ENCODE measurements at places on chromosomes 4 and X. TPM values are rescaled to one million over a fixed set of nuclear protein-coding genes. Genes with fewer than 3 reads are reported as not detected.

DNA sequence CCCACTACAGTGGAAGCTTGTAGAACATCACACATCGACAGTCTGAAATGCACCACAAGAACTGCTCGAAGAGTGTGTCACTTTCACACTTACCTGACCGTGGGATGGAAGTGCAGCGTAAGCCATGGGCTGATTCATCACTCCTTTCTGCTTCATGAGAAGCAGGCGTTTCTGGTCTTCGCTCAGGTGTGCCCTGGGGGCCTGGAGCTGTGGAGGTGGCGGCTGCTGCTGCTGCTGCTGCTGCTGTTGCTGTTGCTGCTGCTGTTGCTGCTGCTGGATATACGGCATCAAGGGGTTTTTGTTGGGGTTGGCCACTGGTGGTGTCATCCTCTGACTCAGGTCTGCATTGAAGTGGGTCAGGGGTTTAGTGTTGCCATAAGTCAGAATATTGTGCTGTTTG is 223.6 kb downstream of the MGST2 start:
- H3K27ac ChIP-seq, result no peak overlapping the region
- no peak overlapping the region for H3K4me3 ChIP-seq
- H3K36me3 ChIP-seq, result no peaks in the 10 kb centered on the region
- H3K27me3 ChIP-seq, result no peaks in the 10 kb centered on the region
- no peak for DNase-seq

- no peaks in the 10 kb centered on the region for H3K36me3 ChIP-seq
- no peak for DNase-seq
- H3K4me1 ChIP-seq, result no peaks in the 10 kb centered on the region
- no peak overlapping the region for H3K4me3 ChIP-seq
These were observed 29.1 kb downstream of the TTC29 start for GRCh38 chr4:146916479-146917076.

- DNase-seq, result no peak
- H3K27ac ChIP-seq, result no peak overlapping the region
- no peaks in the 10 kb centered on the region for H3K27me3 ChIP-seq
These were observed 566.2 kb downstream of the DACH2 start for GRCh38 chrX:86714441-86714840.

GRCh38 chr4:13348216-13348615 is 135.9 kb downstream of the RAB28 start:
- H3K27ac ChIP-seq, result no peak overlapping the region
- no peaks in the 10 kb centered on the region for H3K4me1 ChIP-seq
- DNase-seq, result no peak
- H3K27me3 ChIP-seq, result no peaks in the 10 kb centered on the region

GRCh38 chr4:127145006-127145540 is 487.7 kb upstream of the INTU start:
- no peaks in the 10 kb centered on the region for H3K4me1 ChIP-seq
- H3K27me3 ChIP-seq, result no peaks in the 10 kb centered on the region
- no peaks in the 10 kb centered on the region for H3K36me3 ChIP-seq
- DNase-seq, result no peak
- H3K27ac ChIP-seq, result no peak overlapping the region

DNA sequence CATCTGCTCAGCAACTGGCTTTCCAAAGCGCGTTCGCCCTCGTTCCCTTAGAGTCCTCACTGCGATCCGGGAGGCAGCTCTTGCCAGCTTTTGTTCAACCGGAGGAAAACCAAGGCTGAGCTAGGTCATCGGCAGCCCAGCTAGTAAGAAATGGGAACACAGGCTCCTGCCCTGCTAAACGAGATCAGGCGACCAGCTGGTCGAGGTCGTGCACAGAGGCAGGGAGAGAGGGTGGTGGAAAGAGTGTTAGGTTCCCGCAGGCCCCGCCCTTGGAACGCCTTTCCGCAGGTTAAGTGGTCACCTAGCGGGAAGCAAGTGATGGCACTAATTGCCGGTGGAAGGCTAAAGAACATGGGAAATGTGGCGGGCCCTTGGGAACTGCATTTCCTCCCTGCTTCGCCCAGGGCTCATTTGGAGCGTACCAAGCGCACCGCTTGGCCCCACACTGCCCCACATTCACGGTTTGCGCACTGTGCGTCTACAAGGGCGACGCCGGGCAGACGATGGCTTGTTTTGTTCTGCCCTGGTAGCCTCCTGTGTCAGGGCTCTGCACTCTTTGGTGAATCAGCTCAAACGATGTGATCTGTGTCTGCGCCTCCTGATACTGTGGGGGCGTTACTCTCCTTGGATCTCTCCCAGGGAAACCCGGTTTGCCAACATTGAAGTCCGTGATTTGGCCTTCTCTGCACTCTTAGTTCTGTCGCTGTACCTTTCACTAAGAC is 7.2 kb upstream of the PRDM8 start:
- H3K4me3 ChIP-seq, result no peak overlapping the region
- peaks cover 17% of the 10 kb centered on the region for H3K27me3 ChIP-seq
- peaks cover under 1% of the 10 kb centered on the region for H3K4me1 ChIP-seq
- no peak overlapping the region for H3K27ac ChIP-seq

DNA sequence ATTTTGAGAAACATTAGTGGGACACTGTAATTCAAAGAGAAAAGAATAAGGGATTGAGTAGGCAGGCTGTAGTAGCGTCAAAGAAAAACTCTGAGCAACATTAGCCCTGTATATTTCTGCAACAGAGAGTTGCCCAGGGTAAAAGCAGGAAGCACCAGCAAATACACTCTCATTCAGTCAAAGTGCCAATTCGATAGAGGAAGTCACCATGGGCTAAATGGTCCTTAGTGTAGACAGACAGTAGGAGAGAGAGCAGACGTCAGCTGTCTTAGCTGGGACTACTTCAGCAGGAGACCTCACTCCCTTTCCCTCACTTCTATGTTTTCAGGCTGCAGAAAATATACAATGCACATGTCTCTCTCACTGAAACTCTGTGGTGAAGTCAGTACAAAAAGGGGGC is 2073.8 kb upstream of the TENM3 start:
- no peak overlapping the region for H3K4me3 ChIP-seq
- no peaks in the 10 kb centered on the region for H3K27me3 ChIP-seq
- H3K36me3 ChIP-seq, result no peaks in the 10 kb centered on the region
- no peak for DNase-seq

Gene ARSD
- polyA plus RNA-seq, result 35.7 TPM

Gene RASL11B
- 0.87 TPM for polyA plus RNA-seq

DNA sequence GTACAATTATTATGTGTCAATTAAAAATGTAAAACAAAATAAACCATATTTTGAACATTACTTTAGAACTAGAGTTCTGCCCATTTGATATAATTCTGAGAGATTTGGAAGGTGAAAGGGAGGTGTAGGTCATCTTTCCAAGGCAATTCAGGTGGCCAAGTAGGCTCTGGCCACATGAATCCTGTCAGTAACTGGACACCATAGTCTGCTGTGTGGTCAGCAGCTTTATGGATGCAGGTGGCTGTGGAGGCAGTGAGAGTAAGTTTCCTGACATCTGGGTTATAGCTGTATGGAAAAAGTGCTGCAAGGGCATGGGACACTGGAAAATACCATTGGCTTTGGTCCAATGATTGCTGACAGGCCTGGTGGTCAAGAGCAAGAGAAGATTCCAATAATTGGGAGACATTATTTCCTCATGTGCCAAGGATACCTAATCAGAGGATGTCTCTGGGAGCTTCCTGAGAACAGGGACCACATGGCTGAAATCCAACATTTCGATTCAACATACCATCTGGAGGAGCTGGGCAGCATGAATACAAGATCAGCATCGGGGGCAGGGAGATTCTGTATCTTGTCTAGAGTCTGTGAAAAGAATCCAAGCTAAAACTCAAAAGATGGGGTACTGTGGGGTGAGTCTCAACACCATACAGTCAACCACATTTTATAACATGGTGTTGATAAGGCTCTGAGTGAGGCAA is 523.1 kb downstream of the MID1IP1 start:
- no peaks in the 10 kb centered on the region for H3K36me3 ChIP-seq
- DNase-seq, result no peak
- no peak overlapping the region for H3K27ac ChIP-seq
- no peaks in the 10 kb centered on the region for H3K4me1 ChIP-seq
- H3K4me3 ChIP-seq, result no peak overlapping the region
- H3K27me3 ChIP-seq, result no peaks in the 10 kb centered on the region

Gene G6PD
- polyA plus RNA-seq, result 11.4 TPM

Gene OPHN1
- 1.4 TPM for polyA plus RNA-seq

GRCh38 chr4:26311633-26312032 is 9.2 kb upstream of the RBPJ start:
- H3K4me3 ChIP-seq, result no peak overlapping the region
- no peak for DNase-seq

GRCh38 chr4:3463556-3464348 is 646 bp downstream of the DOK7 start:
- H3K36me3 ChIP-seq, result no peaks in the 10 kb centered on the region
- H3K27ac ChIP-seq, result peak overlapping the region; percentile 74
- no peaks in the 10 kb centered on the region for H3K27me3 ChIP-seq
- H3K4me3 ChIP-seq, result peak overlapping the region; percentile 62
- peak; percentile 52 for DNase-seq
- H3K4me1 ChIP-seq, result peaks cover 24% of the 10 kb centered on the region

DNA sequence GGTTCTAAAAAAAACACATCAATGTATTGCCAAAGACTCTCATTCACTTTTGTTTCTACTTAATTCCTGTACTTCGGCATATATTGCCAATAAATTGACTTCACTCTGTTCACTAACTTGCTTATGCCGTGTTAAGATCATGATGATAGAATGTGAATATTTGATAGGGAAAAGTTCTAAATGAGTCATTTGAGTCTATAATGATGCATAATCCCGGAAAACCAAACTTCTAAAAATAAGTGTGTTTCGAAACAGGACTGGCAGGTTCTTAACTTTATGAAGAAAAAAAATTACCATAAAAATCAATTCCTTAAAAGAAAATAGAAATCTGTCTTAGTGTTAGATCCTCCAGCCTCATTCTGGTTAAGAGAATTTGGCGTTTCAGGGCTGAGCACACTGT is 387.5 kb upstream of the FTHL17 start:
- DNase-seq, result no peak
- H3K4me1 ChIP-seq, result no peaks in the 10 kb centered on the region
- H3K4me3 ChIP-seq, result no peak overlapping the region
